Mucosa of descending colon (tissue), 3 donors: ENCODE measurements at places on chromosomes 2 and 18. TPM values are rescaled to one million over a fixed set of nuclear protein-coding genes. Genes with fewer than 3 reads are reported as not detected.

GRCh38 chr2:159728629-159729028, 16.3 kb downstream of the MARCHF7 start:
- DNase-seq, result no peak

Gene COLEC12
- 2.4 TPM for total RNA-seq

- no peak for DNase-seq
Observed at GRCh38 chr18:55857956-55858355, 270.0 kb upstream of the TCF4 start.

Gene AGXT
- 4.1 TPM for total RNA-seq

Gene IL36RN
- not detected for total RNA-seq

Gene DUSP2
- 1.6 TPM for total RNA-seq

DNA sequence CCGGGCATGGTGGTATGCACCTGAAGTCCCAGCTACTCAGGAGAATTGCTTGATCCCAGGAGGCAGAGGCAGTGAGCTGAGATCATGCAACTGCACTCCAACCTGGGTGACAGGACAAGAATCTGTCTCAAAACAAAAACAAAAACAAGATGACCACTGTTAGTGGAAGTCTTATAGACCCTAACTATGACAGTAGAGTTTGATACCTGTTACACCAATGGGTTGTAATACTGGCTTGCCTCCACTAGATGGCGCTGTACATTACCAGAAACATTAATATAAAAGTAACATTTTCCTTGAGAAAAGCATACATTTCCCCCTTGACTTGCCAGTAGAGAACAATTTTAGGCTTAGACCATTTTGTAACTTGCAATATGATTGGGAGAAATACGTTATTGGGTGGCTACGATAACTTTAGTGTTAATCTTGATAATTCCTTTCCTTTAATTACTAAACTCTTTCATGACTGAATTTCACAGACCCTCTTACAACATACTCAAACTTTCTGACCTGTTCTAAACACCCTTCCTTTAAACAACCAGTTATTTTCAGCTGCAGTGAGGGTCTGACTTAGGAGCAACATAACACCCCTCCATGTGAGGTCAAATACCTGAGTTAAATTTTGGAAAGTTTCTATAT, 19.5 kb downstream of the SLC25A52 start:
- no peak for DNase-seq

Gene SAG
- not detected for total RNA-seq

Gene NLRC4
- total RNA-seq, result 1.5 TPM

DNA sequence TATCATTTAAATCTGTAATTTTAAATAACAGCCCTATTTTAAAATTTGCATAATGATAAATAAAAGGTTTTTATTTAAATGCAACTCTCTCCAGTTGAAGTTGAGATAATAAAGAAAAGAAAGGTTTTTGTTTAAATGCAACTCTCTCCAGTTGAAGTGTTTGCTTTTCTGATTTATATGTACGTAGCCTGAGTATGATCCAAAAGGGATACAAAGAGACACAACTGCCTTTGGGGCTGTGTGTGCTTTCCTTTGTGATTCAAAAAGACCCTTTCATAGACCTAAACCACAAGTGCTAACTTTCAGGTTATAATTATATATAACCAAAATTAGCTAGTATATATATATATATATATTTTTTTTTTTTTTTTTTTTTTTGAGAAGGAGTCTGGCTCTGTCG, 76.2 kb upstream of the MFF start:
- no peak for DNase-seq

DNA sequence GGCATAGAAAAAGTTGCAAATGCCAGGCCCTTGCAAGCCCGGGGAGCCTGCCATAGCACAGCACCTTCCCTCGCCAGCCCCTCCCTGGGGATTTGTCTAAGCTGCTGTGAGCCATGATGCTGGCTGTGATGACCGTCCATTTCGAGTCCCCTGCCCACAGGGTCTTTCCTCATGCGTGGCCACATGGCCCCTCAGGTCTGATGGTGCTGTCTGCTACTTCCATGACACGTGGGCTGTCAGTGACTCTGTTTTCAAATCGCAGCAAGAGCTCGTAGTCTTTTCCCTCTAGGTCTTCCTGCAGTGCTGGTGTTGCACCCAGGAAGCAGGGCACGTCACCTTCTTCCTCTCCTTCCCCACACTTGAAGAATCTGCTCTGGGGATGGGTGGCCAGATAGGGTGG, 15.5 kb upstream of the GNAL start:
- DNase-seq, result no peak

DNA sequence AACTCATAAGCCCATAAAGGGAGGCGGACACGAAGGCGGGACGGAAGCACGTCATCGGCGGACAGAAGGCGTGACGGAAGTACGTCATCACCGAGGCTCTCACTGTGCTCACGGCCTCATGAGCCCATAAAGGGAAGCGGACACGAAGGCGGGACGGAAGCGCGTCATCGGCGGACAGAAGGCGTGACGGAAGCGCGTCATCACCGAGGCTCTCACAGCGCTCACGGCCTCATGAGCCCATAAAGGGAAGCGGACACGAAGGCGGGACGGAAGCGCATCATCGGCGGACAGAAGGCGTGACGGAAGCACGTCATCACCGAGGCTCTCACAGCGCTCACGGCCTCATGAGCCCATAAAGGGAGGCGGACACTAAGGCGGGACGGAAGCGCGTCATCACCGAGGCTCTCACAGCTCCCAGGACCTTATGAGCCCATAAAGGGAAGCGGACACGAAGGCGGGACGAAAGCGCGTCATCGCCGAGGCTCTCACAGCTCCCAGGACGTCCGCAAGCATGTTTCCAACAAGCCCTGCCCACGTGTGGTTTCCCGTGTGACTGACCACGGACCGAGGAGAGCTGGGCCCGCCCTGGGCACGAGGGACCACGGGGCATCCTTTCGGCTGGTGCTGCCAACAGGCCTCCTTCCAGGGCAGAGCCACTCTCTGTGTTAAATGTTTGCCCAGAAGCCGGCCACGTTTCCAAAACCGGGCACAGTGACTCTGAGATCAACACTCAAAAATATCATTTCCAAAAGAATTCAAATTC, 182.7 kb upstream of the SALL3 start:
- DNase-seq, result no peak

Gene RASGRP3
- 3.8 TPM for total RNA-seq
